Forelimb muscle (tissue), 1 donor: ENCODE measurements at places on chromosomes 1 and 21.

DNA sequence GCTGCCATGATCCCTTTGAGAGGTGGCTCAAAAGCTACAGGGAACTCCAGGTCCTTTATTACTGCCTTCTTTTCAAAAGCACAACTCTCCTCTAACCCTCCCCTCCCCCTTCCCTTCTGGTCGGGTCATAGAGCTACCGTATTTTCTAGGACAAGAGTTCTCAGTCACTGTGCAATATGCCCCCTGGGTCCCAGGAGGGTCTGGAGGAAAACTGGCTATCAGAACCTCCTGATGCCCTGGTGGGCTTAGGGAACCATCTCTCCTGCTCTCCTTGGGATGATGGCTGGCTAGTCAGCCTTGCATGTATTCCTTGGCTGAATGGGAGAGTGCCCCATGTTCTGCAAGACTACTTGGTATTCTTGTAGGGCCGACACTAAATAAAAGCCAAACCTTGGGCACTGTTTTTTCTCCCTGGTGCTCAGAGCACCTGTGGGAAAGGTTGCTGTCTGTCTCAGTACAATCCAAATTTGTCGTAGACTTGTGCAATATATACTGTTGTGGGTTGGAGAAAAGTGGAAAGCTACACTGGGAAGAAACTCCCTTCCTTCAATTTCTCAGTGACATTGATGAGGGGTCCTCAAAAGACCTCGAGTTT is 3.1 kb downstream of the BTG2 start:
- DNase-seq: no peak

- DNase-seq: no peak
Measured at GRCh38 chr1:4327142-4327541, 327.3 kb upstream of the AJAP1 start.

- no peak for DNase-seq
Measured at GRCh38 chr1:94955767-94956632, 29.1 kb upstream of the CNN3 start.

GRCh38 chr1:198206292-198206691 is 49.5 kb downstream of the NEK7 start:
- no peak for DNase-seq

GRCh38 chr1:222465211-222466041 is 82.5 kb downstream of the HHIPL2 start:
- DNase-seq: peak; percentile 69

- DNase-seq: no peak
Measured at GRCh38 chr1:180935326-180936109, 22.8 kb downstream of the KIAA1614 start.

GRCh38 chr1:230301822-230302221 is 124.3 kb downstream of the PGBD5 start:
- no peak for DNase-seq

DNA sequence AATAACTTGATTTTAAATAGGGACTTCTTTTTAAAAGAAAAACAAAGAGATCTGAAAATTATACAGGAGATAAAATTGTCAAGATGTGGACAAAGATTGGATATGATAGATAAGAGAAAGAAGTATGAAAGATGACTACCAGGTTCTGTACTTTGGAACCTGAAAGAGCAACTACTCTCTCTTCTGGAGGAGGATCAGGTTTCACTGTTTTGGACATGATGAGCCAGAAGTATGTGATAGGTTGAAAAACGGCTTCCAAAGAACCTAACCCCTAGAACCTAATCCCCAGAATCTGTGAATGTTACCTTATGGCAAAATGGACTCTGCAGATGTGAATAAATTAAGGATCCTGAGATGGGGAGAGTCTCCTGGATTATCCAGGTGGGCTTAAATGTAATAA is 26.2 kb downstream of the RSBN1 start:
- no peak for DNase-seq

DNA sequence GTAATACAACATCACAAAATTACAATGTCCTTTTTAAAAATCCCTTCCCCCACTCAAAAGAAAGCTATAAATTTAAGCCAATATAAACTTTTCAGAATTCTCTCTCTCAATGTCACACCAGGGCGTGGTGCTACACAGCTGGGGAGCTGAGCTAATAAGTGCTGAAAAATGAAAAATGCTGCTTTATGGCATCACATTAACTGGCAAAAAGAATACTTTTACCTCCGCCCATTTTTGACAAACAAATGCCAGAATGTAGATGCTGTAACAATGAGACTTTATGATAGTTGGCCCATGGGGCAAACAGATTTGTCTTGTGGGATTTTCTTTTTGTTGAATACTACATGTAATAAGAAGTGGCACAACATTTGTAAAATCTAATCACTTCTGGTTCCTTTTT is 12.7 kb upstream of the LYPLAL1 start:
- no peak for DNase-seq

DNA sequence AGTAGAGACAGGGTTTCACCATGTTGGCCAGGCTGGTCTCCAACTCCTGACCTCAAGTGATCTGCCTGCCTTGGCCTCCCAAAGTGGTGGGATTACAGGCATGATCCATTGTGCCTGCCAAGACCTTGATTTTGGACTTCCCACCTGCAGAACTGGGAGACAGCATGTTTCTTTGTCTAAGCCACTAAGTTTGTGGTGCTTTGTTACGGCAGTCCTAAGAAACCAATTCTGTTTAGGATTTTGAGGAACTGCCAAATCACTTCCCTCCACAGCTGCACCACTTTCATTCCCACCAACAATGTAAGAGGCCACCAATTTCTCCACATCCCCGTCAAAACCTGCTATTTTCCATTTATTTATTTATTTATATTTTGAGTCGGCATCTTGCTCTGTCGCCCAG is 46.1 kb downstream of the CHAF1B start:
- no peak for DNase-seq

DNA sequence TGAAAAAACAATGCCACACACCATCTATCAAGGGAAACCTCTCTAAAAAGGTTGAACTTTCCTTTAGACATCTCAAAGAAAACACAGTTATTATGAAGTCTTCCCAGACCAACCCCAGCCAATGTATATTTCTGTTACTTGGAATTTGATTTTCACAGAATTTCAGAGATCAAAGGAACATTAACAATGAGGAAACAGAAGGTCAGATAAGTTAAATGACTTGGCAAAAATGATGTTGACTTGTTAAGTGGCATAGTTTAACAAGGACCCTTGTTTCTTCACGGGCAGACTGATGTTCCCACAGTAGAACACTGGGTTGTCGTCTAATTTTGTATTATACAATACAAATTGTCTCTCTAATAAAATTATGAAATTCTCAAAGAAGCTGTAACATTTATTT is 29.0 kb downstream of the NME7 start:
- no peak for DNase-seq

DNA sequence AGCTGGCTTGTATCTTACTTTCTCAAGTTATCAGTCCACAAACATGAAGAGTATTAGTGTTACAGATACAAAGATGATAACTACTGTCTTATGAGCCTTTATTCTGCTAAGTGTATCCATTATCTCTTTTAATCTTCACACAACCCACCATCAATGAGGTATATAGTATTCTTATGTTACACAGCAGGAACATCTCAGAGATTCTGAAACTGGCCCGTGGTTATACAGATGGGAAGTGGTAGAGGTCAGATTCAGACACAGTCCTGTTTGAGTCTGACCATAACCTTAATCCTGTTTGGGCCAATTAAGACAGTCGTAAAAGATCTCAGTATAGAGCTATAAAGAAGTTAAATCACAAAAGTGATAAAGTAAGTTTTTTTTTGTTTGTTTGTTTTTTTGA is 5.1 kb upstream of the TMEM269 start:
- no peak for DNase-seq

- DNase-seq: no peak
Measured at GRCh38 chr1:107450899-107451664, 310.2 kb downstream of the NTNG1 start.

GRCh38 chr1:114585231-114585630 is 3.8 kb upstream of the BCAS2 start:
- DNase-seq: no peak

DNA sequence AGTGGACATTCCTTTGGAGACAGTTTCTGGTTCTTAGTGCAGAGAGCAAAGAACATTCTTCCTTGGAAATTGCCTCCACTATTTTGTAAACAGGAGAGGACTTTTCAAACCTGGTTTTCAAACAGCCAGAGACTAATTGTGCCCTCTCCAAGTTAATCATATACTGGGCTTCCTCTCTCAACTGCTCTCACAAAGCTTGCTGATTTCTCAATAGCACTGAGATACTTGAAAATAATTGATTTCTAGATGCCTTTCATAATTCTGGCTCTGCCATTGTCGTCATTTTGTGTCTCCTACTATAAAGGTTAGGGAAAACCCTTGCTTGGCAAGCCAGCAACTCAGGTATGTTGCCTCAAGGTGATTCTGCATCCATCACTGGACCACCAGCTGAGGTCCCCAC is 56.0 kb downstream of the KCNJ15 start:
- no peak for DNase-seq

DNA sequence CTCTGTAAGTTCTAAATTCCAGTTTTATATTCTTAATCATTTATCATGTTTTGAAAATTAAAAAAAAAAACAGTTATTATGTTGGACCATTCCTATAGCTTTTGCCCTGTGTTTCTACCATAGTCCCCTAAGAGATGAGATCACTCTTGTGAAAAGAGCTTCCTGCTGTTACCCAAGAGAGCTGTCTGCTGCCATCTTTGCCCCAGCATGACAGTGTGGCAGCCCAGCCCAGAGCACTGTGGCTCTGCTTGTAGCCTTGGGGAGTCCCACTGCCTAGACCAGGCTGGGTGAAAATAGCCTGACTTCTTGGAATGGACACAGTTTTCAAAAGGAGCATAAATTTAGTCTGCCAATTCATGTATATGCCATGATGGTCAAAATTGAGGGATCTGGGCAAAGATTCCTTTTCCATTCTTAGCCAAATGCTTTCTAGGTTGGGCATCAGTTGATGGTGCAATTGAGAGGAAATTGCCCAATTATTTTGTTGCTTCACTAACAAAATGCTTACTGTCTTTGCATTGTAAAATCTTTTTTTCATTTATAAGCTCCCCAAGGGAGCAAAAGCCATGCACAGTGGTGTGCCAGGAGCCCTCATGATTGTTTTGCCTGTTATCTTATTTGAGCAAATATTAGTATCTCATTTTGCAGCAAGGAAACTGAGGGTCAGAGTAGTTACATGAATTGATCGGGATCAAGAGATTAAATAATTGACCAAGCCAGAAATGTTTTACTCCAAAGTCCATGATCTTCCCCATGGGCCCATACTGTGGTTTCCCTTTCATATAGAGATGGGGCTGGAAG is 72.8 kb downstream of the ETS2 start:
- no peak for DNase-seq

DNA sequence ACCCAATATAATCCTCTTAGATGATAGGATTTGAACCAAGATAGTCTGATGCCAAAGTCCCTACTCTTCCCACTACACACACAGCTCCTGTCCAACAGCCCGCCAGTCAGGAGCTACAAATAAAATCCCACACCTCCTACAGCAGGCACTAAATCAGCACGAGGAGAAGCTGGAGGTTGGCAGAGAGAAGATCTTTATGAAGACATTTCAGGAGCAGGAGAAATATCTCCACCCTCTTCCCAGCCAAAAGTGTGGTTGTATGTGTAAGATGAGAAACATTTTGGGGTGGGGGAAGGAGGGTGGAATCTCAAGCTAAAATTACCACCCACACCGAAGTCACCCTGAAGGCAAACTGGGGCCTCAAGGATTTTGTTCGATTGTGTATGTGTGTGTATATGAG is 54.5 kb downstream of the PLXNA2 start:
- DNase-seq: no peak

- no peak for DNase-seq
Measured at GRCh38 chr1:158037866-158038359, 44.5 kb downstream of the KIRREL1 start.

DNA sequence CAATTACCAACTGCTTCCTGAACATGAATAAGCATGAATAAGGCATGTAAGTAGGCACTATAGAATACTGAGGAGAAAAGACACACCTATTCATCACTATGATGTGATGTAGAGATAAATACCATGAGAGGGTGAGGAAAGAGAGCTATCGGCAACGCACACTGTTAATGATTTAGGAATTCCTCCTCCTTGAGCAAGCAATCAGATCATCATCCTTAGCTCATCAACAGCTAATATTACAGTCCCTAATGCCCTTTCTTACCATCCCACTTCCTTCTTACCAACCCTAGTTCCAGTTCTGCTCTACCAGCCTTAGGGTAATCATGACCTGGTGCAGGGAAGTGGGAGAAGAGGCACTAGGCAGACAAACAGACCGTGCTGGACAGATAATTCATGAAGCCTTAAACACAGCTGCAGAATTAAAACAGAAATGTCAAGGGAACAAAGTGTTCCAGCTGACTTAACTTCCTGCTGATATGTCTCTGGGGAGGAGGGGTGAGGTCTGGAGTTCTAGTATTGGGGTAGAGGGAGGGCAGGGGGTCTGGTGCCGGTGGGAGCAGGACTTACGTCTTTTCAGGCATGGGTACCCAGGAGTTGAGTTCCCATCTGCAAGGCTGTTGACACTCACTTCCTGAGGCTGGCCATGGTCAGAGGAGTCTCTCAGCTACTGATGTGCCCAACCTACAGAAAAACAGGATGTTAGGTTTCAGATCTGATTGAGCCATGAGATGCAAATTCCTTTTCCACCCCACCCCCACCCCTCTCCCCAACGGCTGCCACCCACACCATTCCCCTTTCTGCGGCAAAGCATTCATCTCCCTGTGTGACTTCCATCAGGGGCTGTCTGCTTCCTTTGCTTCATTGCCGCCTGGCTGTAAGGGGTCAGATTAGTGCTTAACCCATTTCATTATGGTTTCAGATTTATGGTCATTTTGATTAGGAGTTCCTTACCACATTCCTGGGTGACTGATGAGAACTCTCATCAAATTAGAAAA is 12.6 kb upstream of the RCSD1 start:
- no peak for DNase-seq

DNA sequence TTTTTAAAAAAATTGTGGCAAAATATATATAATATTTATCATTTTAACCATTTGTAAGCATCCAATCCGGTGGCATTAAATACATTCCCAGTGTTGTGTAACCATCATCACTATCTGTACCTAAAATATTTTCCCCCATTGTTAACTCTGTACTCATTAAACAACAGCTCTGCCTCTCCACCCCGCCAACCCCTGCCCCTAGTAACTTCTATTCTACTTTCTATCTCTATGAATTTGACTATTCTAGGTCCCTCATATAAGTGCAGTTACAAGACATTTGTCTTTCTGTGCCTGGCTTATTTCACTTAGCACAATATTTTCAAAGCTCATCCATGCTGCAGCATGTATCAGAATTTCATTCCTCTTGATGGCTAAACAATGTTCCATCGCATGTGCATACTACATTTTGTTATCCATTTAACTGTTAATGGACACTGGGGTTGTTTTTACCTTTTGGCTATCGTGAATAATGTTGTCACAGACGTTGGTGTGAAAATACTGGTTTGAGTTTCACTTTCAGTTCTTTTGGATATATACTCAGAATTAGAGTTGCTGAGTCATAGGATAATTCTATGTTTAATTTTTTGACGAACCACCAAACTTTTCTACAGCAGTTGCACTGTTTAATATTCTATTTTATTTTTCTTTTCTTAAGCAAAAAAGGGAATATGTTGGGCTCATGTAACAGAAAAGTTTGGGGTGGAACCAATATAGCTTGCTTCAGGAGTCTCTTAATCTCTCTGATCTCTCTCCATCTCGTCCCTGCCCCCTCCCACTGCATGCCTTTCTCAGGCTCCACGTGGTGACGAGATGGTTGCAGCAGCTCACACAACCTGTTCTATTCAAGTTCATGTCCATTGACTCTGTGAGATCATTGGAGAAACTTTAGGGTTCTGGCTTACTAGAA is 25.2 kb upstream of the RCAN1 start:
- no peak for DNase-seq

GRCh38 chr1:154442006-154442740 is 37.0 kb downstream of the IL6R start:
- DNase-seq: no peak
